NCI-H748 treated with DMSO at 0.1 percent for 48 hours (cell line): ENCODE measurements at places on chromosomes 2 and 18.

GRCh38 chr2:69741229-69741574, 732 bp upstream of the ANXA4 start:
- no peak for DNase-seq

DNA sequence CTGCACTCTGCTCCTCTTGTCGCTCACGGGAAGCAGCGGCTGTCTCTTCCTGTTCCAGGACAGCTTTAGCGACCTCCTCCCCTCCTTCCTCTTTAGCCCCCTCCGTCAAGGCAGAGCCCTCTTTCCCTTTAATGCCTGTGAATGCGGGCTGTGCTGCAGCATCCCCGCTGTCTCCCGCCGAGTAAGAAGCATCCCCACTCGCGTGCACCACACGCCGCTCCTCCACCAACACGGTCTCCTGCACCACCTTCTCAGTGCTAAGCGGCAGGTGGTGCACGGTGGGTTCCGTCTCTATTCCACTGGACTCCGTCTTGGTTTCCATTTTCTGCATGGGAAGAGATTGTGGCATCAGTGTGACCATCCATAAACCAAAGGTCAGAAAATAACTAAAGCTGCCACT, 101.6 kb upstream of the ZBTB14 start:
- DNase-seq, result no peak

- DNase-seq, result peak; percentile 11
These were observed 347.9 kb downstream of the MEIS1 start for GRCh38 chr2:66782780-66783361.

GRCh38 chr18:37721544-37722522, 156.2 kb upstream of the CELF4 start:
- no peak for DNase-seq
